NCI-H1092 (cell line): ENCODE measurements at places on chromosomes 3 and 15.

- DNase-seq: no peak
These were observed 214.2 kb upstream of the PROK2 start for GRCh38 chr3:71998995-71999673.

- DNase-seq: no peak
These were observed 27.2 kb upstream of the ARPIN start for GRCh38 chr15:89939910-89940309.

- DNase-seq: no peak
These were observed 38.3 kb downstream of the PDE8A start for GRCh38 chr15:85019815-85020590.

DNA sequence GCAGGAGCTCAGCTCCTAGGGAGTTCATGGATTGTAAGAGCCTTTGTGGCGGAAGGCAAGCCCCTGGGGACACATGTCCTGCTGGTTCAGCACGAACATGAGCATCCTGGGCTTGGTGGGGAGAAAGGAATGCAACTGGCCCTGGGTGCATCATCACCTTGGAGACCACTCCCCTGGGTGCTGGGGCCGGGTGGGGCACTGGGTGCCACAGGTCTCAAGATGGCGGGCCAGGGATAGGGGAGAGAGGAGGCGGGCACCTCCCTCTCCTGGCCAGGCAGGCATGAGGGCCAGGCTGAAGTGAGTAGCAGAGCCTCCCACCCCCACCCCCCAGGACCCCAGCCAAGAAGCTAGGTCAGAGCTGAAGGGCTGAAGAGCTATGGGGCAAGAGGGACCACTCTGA, 768 bp downstream of the PCBP4 start:
- DNase-seq: peak; percentile 8

- no peak for DNase-seq
These were observed 21.9 kb downstream of the CEP19 start for GRCh38 chr3:196689941-196690660.

- no peak for DNase-seq
These were observed 60.6 kb upstream of the GCNT3 start for GRCh38 chr15:59550956-59551355.

DNA sequence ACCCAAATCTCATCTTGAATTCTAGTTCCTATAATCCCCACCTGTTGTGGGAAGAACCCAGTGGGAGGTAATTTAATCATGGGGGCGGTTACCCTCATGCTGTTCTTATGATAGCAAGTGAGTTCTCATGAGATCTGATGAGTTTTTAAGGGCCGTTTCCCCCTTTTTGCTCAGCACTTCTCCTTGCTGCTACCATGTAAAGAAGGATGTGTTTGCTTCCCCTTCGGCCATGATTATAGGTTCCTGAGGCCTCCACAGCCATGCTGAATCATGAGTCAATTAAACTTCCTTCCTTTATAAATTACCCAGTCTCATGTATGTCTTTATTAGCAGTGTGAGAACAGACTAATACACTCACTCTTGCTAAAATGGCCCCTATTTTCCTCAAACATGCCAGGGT, 374.7 kb downstream of the TUSC7 start:
- no peak for DNase-seq

DNA sequence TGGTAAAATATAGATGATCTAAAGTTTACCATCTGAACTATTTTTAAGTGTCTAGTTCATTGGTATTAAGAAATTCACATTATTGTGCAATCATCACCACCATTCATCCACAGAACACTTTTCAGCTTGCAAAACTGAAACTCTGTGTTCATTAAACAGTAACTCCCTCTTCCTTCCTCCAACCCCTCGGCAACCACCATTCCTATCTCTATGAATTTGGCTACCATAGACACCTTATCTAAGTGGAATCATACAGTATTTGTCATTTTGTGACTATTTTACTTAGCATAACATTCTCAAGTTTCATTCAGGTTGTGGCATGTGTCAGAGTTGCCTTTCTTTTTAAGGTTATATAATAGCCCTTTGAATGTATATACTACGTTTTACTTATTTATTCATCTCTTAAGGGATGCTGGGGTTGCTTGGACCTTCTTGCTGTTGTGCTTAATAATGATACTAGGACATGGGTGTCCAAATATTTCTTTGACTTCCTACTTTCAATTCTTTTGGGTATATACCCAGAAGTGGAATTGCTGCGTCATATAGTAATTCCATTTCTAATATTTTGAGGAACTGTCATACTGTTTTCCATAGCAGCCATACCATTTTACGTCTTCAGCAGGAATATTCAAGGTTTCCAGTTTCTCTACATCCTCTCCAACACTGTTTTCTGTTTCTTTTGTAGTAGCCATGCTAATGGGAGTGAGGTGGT, 20.9 kb downstream of the KAT2B start:
- DNase-seq: no peak

- DNase-seq: no peak
These were observed 31.4 kb downstream of the GTF2E1 start for GRCh38 chr3:120773932-120774331.

DNA sequence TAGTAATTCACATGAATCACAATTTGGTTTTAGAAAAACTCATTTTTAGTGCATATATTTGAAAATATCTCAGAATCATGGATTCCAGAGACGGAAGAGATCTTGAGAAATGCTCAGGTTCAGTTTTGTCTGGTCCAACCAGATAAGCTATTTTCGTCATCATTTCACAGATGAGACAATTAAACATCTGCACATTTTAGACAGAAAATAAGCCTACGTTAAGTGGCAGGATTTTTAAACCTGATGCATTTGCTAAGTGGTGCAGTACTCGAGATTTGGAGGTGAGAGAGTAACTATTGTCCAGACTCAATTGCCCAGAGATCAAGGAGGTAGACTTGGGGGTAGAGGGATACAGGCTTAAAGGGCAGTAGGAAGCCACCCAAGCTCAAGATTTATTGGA, 90.5 kb downstream of the CCNL1 start:
- DNase-seq: no peak

DNA sequence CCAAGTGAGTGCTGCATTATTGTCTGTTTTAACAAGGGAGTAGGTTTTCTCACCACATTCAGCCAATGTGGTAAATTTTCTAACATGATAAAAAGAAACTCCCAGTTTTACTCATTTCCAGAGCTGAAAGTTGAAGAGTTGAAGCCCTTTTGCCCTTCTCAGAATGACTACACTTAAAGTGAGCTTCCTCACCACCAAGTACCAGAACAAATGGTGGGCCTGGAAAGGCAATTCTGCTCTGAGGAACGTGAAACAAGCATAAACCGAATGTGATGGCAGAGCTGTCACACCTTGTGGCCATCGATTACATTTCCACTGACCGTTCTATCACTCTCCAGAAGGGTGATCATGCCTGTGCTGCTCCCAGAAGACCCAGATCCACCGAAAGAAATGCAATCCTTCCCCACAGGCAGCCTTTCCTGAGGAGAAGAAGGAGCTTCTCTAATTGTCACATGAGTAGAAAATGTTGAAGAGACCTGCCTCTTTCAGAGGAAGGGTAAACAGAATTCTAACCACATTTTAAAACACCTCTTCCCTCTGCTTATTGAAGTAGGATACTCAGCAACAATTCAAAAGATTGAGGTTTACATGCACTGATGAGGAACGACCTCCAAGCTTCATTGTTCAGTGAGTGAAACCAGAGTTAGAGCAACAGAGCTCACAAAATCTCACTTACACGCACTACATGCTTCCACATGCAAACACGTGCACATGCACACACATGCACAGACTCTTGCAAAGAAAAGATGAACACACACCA, 21.4 kb upstream of the CCR9 start:
- no peak for DNase-seq

DNA sequence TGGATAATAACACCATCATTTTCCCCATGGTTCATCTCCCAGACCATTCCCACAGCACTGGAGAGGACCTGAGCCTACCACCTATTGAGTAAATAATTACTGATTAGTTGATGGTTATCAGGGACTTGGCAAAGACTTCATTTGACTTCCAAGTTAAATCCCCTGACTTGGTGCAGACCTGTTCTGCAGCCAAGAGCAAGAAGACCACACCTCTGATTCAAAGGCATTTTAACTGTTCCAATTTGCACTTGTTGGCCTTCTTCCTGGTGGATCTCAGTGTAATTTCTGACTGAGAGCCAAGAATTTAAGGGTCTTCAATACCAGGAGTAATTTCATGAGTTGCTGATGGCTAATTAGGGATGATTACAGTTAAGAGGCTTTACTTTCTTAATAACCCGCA, 24.0 kb downstream of the THSD4 start:
- no peak for DNase-seq

DNA sequence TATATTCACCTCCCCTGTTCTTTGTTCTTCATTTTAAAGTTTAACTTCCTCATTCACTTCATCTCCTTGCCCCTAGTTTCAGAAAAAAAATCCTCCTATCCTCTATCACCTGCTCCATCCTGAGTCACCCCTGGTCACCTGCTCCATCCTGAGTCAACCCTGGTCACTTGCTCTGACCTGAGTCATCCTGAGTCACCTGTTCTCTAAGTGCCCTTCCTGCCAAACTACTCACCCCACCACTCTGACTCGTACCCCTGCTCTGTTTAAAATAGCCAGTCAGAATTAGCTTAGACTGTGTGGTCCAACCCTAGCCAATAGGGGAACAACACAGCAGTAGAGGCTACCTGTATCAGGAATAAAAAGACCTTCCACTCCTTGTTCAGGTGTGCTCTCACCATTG, 716.9 kb downstream of the ZBBX start:
- DNase-seq: no peak

DNA sequence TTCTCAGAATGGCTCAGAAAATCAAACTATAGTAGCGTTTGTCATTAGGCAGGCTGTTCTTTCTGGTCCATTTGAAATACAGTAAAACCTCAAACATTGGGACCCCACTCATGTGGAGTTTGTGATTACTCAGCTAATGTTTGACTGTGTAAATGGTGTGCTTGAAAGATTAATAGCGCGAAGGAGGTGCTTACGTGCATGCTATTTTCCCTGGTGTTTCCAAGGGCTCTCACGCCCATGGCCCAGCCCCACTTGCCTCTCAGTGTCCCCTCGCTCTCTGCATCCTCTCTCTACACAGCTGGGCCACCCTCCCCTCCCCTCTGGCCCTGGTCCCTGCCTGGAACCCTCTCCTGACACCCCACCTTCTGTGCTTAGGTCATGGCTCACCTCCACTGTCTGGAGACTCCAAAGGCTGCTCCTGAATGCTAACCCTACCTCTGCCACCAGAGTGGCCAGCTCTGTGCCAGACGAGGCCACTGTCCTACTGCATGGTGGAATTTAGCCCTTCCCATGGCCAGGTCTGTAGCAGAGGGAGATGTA, 194.2 kb downstream of the PLCL2 start:
- DNase-seq: no peak

DNA sequence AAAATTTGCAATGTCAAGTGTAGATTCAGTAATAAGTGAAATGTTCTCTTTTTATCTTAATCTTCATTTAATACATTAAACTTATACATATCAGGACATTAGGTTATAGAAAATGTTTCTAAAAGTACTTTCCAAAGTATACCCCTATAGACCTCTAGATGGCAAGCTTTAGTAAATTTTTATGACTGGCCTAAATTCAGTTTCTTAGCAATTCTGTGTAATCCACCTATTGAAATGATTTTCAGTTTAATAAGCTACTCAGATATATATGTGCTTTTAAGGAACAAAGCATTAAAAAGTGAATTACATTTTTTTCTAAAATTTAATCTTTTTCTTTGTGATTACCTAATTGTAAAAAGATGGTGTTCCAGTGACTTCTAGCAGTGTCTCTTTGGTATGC, 342.2 kb downstream of the GBE1 start:
- DNase-seq: no peak

DNA sequence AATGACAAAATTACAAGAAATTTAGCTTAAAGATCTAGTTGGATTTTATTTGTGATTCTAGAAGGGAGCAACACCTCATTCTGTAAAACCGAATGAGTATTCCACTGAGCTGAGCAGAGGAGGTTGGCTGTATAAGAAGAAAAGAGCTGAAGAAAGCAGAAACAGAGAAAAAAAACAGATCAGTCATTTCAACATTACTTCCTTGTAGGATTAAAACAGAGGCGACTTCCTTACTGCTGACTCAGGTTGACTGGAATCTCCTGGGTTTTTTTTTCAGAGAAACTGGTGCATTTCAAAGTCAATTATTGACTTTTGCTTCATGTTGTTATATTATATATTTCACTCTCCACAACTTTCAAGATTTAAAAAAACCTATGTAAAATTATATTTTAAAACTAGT, 368.1 kb upstream of the UBE2E2 start:
- no peak for DNase-seq

DNA sequence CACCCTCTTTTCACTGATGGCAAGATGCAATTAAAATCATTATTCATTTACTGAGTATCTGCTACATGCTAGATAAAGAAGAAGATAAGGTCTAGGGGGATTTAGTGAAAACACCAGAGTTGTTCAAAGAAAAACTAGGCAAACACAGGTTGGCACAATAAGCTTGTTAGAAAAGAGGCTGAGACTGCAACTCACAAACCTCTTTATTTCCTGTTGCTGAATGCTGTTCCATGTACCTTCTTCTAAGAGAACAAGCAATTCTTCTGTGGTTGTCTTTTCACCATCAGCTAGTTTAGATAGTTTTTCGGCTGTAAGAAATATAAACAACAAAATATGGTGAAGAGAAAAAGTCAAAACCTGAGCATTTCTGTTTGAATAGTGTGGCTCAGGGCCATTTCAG, 61.1 kb downstream of the EIF3J start:
- no peak for DNase-seq

DNA sequence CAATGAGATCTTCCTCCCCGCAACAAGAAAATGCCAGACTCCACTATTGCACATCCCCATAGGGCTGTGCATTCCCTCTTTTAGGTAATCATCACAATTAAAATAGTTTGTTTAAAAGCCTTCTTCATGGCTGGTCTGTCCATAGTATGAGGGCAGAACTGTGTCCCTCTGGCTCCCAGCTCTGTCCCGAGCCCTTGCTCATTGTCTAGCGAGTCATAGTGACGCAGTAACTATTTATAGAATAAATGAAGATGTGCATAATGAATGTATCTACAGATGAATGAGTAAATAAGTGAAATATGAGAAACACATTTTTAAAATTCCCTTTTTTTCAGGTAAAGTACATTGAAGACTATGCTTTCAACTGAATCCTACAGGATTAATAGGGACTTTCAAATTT, 128.4 kb upstream of the TMC3 start:
- no peak for DNase-seq

GRCh38 chr15:98957655-98958054, 49.9 kb downstream of the PGPEP1L start:
- no peak for DNase-seq

- DNase-seq: no peak
These were observed 54.4 kb upstream of the HEG1 start for GRCh38 chr3:125110016-125110875.

DNA sequence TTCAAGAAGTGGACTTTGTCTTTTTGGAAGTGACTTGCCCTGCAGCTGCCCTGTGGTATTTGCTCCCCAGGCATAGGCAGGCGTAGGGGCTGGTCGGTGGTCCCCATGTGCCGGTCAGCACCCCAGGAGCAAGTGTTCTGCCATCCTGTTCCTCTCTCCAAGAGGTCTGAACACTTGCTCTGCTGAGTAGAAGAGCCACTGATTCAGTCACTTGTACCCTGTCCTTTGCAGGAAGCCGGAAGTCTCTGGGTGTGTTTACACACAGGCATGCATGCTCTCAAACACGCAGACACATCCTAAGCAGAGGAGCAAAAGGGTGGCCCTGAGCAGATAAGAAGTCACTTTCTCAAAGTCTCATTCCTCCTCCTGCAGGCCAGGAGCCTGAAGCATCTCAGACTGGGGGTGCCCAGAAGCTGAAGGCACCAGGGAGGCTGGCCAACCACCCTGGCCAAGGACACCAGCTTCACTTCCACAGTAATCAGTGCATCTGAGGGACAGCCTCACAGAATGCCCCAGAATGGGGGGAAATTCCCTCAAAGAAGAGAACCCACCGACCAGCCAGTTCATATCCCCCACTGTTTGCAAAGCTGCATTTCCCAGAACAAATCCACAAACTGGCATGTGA, 88.7 kb upstream of the POMGNT2 start:
- no peak for DNase-seq
